Activated T-helper 17 cell treated with anti-CD3 and anti-CD28 coated beads, Interleukin-2, amount 50 U/mL, for 72 hours (primary cell): ENCODE measurements at places on chromosomes 3 and 15. TPM values are rescaled to one million over a fixed set of nuclear protein-coding genes. Genes with fewer than 3 reads are reported as not detected.

GRCh38 chr15:75232252-75232813 lies 25.8 kb upstream of the GOLGA6C start:
- H3K36me3 ChIP-seq: no peaks in the 10 kb centered on the region
- ATAC-seq: no peak
- no peak overlapping the region for H3K27ac ChIP-seq
- H3K4me1 ChIP-seq: no peaks in the 10 kb centered on the region
- no peak overlapping the region for H3K4me3 ChIP-seq

The CIAO2A gene
- total RNA-seq: 99.1 TPM

The OXTR gene
- total RNA-seq: 3.6 TPM

- H3K36me3 ChIP-seq: no peaks in the 10 kb centered on the region
Measured at GRCh38 chr3:132784502-132785025, 62.4 kb upstream of the NPHP3 start.

DNA sequence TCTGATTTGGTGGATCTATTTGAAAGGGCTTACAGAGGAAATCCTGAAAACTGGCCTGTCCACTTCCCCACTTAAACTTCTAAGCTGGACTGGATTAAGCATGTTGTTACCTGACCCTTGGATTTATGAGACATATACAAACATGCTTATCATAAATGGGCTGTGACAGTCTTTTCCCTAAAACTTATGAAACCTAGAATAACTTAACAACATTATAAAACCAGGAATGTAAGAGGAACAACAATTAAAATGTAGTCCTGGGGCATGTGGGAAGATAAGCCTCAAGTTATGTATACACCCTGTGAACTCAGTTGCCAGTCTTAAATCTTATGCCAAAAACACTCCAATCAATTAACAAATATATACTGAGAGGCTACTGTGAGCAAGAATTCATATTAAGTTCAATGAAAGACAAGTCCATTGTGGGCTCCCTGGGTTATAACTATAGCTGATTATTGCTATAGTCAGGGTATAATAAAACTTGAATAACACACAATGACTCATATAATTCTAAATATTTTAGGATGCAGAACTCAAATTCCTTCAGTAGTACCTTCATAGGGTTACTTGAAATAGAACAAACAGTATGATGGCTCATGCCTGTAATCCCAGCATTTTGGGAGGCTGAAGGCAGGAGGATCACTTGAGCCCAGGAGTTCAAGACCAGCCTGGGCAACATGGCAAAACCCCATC lies 87.2 kb upstream of the PPIB start:
- H3K4me3 ChIP-seq: no peak overlapping the region
- H3K36me3 ChIP-seq: peaks cover 31% of the 10 kb centered on the region
- H3K27me3 ChIP-seq: no peaks in the 10 kb centered on the region
- peaks cover 30% of the 10 kb centered on the region for H3K4me1 ChIP-seq
- H3K27ac ChIP-seq: peak overlapping the region; percentile 46

- no peak overlapping the region for H3K27ac ChIP-seq
- no peak overlapping the region for H3K4me3 ChIP-seq
Measured at GRCh38 chr3:197511130-197511529, 44.6 kb downstream of the BDH1 start.

- H3K4me3 ChIP-seq: no peak overlapping the region
- H3K36me3 ChIP-seq: peaks cover 31% of the 10 kb centered on the region
- H3K27ac ChIP-seq: no peak overlapping the region
- no peaks in the 10 kb centered on the region for H3K27me3 ChIP-seq
- H3K4me1 ChIP-seq: peaks cover 25% of the 10 kb centered on the region
Measured at GRCh38 chr3:184816614-184817013, 4.6 kb downstream of the VPS8 start.

DNA sequence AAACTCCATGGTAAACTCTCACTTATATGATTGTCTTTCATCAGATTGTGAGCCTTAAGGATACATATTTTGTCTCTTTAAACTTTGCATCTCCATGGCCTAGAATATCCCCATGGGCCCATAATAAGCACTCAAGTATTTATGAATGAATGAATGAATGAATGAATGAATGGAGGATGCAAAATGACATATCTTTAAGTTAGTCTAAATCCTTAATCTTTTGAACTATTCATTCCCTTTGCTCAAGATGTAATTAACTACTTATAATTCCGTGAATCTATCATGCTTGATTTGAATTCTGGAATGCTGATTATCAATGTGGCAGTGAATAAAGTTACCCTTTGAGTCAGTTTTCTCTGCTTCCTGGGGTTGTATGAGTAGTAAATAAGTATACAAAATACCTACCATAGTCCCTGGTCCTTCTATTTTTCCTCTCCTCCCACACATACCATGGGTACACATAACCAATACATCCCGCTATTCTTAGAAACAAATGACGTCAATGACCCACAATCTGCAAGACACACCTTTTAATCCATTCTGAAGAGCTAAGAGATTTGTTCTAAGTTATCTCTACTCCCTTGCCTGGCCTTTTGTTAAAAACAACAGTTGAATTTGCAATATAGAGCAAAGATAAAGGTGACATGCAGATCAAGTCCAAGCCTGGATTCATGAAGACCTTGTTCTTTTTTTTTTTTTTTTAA lies 94.5 kb downstream of the FBN1 start:
- peaks cover 5% of the 10 kb centered on the region for H3K27me3 ChIP-seq
- no peaks in the 10 kb centered on the region for H3K4me1 ChIP-seq
- no peak for ATAC-seq
- H3K36me3 ChIP-seq: no peaks in the 10 kb centered on the region
